ENCODE measurements at places on chromosomes 7 and 10.

- DNase-seq, result no peak
These were observed 637 bp downstream of the RPEL1 start for GRCh38 chr10:103246324-103246723.

- no peak for DNase-seq
These were observed 22.6 kb upstream of the CPN1 start for GRCh38 chr10:100104300-100104699.

DNA sequence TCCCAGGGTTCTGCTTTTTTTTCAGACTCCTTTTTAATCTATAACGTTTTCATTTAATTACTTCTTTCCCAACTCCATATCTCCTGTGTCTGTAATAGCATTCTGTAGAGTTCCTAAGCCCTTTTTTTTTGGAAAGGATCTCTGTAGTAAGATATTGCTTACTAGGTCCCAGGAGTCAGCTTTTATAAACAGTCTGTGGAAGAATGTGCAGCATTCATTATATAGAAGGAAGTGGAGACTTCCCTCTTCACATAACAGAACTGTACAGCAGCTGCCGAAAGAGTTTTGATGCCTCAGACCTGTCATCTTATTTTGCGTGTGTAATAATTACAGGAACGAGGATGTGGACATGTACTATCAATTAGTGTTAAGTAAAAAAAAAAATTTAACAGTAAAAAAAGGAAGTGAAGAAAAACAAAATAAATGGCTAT is 7.4 kb upstream of the STEAP4 start:
- no peak for DNase-seq

DNA sequence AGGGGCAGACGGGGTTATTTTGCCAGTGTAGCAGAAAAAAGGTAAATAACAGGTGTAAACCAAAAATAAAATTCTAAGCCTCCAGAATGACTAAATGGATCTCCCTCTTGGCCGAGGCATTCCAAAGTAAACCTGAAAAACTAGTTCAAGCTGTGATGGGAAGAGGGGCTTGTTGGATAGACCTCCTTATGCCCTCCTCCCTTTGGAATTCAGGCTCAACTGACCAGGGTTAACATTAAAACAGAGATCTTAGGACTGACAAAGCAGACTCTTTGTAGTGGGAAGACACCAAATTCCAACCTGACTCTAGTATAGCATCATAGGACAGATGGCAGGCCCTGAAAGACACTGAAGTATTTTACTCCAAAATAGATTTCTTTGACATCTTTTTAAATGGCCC is 113.8 kb upstream of the ITGB1 start:
- DNase-seq, result no peak

- DNase-seq, result no peak
These were observed 117.2 kb upstream of the SEMA3C start for GRCh38 chr7:81036057-81036456.

Measured in T-helper 1 cell (primary cell).